ENCODE measurements at places on chromosomes 6 and 20.

DNA sequence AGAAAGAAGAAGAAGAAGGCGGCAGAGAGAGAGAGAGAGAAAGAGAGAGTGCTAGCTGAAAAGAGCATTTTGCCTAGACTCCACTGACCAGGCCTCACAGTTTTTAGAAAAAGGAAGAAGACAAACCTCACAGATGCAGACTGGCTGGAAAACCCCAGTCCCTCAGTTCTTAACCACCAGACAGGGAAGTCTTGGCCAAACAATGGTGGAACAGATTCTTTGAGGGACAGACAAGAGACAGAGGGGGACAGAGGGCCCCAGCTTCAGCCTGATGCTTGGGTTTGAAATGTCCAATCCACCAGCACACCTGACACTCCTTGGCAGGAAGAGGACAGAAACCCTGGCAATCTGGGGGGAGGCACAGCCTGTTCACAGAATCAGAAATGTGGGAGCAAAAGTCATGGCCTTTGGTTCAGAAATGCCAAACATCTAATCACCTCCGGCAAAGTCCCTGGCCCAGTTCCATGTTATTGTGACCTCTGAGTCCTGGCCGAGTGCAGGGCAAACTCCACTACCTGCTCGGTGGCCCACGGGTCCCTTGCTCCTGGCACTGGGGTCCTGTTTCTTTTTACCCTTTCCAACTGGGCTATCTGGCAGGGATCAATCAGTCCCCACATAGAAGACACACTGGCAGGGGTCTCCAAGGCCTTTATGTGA is 235.2 kb downstream of the LY86 start:
- DNase-seq, result no peak

DNA sequence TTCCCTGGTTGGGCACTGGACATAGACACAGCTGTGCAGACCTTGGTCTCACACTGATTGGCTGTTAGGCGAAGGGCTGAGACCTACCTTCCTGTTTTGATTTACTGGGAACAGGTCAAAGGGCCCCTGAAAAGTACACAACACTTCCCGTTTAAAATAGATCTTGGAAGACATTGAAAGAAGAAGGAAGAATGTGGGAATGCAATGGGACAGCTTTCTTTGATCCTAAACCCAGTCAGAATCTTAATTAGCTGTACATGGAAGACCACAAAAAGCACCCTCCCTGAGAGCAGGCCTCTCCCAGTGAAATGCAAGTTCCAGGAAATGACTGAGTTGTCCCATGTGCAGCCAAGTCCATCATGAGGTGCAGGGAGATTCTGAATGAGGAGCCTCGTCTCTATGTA is 83.6 kb upstream of the EXOC2 start:
- DNase-seq, result no peak

DNA sequence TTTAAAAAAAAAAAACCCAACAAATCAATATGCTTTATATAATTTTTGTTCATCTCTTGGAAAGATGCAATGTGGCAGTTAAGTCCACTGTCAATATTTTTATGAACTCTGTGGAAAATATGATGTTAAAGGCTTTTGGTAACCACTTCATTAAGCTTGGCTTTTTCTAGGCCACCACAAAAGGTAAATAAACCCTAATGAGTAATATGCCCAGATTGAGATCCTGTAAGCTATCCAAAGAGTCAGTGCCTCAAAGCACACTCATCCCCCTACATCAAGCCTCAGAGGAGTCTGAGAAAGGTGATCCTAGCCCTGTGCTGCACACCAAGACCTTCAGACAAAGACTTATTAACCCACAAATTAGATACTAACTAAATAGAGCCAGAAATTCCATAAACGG is 121.1 kb downstream of the CDC5L start:
- no peak for DNase-seq

- DNase-seq, result no peak
These were observed 599.6 kb upstream of the FLRT3 start for GRCh38 chr20:14937021-14937420.

- no peak for DNase-seq
These were observed 15.5 kb downstream of the MRPS18A start for GRCh38 chr6:43671801-43672690.

GRCh38 chr6:35453236-35453635 is 1.1 kb downstream of the FANCE start:
- no peak for DNase-seq

- DNase-seq, result peak; percentile 87
These were observed 68.5 kb upstream of the PTGIS start for GRCh38 chr20:49636447-49636846.

DNA sequence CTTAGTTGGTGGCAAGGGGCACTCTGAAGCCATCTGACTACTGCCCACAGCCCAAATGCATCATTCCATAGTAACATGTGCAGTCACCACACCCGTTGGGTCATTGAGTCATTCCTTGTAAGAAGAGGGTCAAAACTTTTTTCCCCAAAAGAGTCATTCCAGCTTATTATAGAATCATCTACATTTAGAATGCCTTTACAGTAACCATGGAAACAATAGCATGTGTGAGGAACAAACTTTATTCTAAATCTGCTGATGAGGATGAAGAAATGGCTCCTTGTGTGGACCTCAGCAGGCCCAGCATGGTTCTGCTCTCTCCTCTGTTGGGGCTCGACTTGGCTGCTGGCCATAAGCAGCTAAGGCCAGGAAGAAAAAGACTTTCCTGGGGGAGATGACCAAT is 111.2 kb upstream of the PTPRT start:
- no peak for DNase-seq

GRCh38 chr20:47720636-47721427 is 64.4 kb downstream of the SULF2 start:
- DNase-seq, result no peak

DNA sequence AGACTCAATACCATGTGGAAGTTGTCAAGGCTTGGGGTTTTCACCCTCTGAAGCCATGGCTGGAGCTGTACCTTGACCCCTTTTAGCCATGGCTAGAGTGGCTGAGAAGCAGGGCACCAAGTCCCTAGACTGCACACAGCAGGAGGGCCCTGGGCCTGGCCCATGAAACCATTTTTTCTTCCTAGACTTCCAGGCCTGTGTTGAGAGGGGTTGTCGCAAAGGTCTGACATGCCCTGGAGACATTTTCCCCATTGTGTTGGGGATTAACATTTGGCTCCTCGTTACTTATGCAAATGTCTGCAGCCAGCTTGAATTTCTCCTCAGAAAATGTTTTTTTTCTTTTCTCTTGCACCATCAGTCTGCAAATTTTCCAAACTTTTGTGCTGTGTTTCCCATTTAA is 196.4 kb downstream of the SLC16A10 start:
- no peak for DNase-seq

DNA sequence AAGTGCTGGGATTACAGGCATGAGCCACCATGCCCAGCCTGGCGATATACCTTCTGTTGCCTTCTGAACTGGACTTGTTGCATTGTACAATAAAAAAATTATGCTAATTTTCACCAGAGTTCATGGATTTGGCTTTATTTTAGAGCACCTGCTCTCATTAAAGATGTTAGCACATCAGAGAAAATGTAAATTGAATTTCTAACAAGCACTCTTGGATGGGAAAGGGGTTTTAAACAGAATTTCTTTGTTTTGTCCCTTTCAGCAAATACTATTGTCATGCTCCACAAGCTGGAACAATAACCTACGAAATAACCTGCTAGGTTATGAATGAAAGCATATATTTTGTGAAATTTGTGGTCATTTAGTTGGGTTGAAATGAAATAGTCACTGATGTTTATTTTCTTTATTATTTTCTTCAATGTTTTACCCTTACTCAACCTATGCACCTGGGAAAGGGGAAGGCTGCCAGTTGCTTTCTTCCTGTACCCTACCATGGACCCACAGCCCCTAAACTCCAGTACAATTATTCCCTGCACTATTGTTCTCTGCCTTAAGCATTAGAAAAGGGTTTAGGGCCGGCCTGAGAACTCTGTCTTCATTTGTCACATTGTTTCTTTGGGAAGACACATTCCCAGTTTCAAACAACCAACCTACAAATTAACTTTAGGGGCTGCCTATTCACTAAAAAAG is 22.2 kb downstream of the ZDHHC14 start:
- no peak for DNase-seq

DNA sequence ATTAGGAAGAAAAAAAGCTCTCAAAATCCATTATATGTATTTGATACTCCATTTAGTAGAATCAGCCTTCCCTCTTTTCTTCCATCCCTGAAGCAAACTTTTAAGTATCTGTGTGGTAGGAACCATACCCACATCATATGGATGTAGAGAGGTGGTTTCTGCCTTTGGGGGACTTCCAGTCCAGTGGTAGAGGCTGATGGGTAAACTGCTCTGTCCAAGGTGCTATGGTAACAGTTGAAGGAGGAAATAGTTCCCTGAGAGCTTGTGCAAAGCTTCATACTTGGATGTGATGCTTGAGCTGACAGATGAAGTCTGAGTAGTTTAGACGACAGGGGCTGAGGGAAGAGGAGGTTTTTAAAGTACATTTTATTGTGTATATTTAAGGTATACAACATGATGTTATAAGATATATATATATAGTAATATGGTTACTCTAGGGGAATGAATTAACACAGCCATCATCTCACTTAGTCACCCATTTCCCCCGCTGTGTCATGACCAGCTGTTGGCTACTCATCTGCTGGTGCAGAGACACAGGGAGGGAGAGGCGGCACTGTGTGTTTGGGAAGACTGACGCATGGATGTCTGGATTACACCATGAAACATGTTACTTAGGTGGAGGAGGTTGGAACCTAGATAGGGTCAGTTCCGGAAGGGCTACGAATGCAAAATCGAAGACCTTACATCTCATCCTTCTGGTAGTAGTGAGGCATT is 185.2 kb downstream of the FARS2 start:
- no peak for DNase-seq

GRCh38 chr6:12208190-12208589 is 82.0 kb upstream of the EDN1 start:
- DNase-seq, result no peak

GRCh38 chr6:157625111-157625510 is 197.9 kb upstream of the SNX9 start:
- DNase-seq, result no peak

DNA sequence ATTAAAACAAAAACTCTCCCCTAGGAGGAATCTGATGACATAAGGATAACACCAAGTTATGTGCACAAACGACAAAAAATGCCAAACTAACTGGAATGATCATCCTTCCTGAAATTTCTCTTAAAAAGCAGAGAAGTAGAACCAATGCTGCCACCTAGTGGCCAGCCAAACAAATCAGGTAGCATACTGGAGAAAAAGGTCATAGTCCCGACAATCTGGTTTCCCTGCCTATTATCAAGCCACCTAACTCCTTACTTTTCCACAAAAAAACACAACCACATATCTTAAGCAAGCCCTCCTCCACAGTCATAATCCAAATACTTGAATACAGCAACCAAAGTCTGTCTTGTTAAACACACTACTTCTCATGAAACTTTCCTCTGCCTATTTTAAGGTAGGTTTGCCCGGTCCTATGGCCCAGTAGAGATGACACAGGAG is 5.3 kb downstream of the OARD1 start:
- DNase-seq, result no peak

- peak; percentile 78 for DNase-seq
These were observed 48.7 kb downstream of the PDYN start for GRCh38 chr20:1945134-1945618.

- no peak for DNase-seq
These were observed 592.5 kb upstream of the GJE1 start for GRCh38 chr6:141540207-141540606.

DNA sequence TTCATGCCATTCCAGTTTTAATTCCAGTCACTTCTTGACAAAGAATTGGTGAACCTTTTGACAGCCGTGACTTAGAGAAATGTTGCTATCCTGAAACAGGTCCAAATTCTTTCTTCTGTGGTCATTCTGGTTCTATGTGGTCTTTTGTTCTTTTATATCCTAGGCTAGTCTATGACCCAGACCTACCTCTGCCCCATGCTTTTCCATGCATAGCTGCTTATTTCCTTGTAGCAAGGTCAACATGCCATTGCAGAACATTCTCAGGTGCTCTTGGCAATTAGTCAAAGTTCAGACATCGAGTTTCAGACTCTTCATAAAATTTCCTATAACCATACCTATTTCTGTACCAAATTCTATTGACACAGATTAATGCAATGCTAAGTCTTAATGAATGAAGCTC is 202.6 kb downstream of the PLCB1 start:
- no peak for DNase-seq

DNA sequence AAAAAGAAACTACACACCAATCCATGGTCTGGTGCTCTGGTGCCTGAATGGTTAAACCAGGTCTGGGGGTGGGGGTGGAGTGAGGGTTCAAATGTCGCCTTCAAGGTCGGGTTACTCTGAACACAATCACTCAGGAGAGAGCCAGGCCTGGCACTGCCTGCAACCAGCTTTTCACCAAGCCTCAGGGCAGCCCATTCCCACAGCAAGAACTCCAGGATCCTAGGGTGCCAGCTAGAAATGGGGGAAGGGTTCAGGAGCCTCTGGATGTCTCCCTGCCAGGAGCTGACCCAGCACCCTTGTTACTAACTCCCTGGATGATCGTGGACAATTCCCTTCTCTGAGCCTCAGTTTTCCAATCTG is 6.7 kb downstream of the SDC4 start:
- peak; percentile 51 for DNase-seq

GRCh38 chr6:63689421-63689820 is 53.8 kb downstream of the PHF3 start:
- no peak for DNase-seq

GRCh38 chr20:62778601-62779416 is 17.5 kb upstream of the MRGBP start:
- DNase-seq, result no peak

DNA sequence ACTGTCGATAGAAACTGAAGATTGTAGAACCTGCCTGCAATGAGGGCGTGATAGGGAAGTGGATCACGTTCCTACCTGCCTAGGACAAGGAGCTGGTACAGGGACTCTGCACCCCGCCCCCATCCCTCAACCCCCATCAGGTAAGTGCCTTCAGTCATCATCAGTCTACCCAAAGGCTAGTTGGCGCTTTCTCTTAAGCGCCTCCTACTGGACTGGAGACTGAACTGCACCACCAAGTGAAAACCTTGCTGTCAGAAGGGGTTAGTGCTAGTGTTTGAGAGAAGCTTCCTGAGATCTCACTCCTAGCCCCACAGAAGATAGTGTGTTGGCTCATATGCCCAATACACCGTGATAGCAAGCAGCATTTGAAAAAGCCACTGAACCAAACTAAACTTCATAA is 706.5 kb upstream of the MAN1A1 start:
- no peak for DNase-seq

- no peak for DNase-seq
These were observed 61.1 kb upstream of the TBX18 start for GRCh38 chr6:84825461-84825860.

DNA sequence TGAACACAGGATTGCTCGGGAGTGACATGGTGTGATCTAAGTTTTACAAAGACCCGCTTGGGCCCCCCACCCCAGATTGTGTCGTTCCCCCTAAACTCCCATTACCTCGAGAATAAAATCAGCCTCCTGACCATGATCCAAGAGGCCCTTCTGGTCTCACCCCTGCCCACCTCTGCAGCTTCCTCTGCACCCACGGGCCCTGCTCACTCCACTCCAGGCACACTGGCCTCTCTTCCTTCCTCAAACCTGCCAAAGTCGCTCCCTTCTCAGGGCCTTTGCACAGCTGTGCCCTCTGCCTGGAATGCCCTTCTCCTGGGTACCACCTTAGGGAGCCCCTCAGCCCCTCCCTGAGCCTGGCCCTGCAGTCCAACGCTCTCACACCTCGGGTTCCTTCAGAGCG is 17.9 kb downstream of the TGM2 start:
- DNase-seq, result no peak

Measured in upper lobe of right lung (tissue), 1 donor.